Stimulated activated CD4-positive, alpha-beta T cell treated with anti-CD3 and anti-CD28 coated beads, Interleukin-1b, Interleukin-23, amount 100 ng/mL, for 24 hours (primary cell): ENCODE measurements at places on chromosomes 2 and 18.

GRCh38 chr2:9275399-9275798, 68.8 kb downstream of the ASAP2 start:
- DNase-seq, result no peak

DNA sequence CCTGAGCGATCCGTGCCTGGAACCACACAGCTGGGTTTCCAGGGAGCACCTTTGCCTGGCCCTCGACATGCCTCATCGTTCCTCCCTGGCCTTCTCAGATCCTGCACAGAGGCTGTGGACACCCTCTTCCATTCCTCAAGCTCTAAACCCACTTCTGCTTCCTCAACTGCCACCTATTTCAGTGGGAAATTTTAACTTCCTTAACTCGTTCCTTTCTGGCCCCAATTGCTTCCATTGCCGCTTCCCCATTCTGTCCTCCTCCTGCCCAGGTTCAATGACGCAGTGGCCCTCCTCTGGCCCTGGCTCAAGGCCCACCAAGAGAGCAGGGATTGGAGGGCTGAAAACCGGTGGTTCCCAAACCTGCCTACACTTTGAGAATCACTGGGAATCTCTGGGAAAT, 4.8 kb upstream of the B3GNT7 start:
- DNase-seq, result no peak

DNA sequence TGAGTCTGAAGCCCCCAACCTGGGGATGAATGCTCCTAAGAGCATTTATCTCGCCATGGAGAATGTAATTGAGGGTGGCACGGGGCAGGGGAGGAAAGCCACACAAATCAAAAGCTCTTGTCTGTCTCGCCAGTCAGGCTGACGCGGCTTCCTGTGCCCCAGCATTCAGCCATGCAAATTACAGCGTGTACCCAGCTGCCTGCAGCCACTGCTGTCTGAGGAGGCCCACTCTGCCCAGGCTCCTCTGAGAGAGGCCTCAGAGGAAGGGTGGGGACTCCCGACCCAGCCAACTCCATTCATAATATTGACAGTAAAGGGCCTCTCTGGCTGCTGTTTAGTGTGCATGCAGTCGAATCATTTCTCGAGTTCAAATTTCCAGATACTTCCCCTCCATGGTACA, 22.0 kb downstream of the SMAD7 start:
- DNase-seq, result no peak

DNA sequence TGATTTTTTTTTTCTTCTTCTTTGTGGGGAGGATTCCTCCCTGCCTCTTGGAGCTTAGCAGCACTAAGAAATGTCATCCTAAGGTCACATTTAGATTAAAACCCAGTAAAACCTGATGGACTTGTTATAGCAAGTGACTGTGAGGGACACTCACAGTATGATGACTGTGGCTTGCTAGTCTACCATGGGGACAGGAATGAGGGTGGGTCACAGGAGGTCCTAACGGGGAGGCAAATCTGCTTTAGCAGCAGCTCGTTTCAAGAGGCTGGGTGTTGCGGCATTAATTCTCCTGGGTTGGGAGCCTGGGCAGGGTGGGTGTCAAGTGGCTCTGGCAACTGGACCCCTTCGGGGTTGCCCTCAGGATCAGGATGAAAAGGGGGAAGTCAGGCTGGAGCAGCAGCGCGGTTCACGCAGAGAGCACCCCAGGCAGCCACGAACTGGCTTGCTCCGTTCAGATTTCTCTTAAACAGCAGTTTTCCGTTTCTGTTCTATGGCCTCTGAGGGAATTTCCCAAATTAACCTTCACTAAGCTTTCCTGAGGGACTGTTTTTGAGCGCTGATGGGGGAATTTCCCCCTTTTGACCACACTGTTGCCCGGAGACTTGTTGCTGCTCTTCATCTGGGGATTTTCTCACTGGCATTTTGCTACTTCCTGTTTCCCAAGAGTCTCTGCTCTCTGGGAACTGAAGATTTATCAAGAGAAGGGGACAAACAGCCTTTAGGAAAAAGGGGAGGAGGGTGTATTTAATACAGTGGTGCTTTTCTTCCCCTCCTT, 59.8 kb upstream of the PELI1 start:
- peak; percentile 20 for DNase-seq

GRCh38 chr2:10499911-10500521, 51.9 kb upstream of the ODC1 start:
- DNase-seq, result no peak

DNA sequence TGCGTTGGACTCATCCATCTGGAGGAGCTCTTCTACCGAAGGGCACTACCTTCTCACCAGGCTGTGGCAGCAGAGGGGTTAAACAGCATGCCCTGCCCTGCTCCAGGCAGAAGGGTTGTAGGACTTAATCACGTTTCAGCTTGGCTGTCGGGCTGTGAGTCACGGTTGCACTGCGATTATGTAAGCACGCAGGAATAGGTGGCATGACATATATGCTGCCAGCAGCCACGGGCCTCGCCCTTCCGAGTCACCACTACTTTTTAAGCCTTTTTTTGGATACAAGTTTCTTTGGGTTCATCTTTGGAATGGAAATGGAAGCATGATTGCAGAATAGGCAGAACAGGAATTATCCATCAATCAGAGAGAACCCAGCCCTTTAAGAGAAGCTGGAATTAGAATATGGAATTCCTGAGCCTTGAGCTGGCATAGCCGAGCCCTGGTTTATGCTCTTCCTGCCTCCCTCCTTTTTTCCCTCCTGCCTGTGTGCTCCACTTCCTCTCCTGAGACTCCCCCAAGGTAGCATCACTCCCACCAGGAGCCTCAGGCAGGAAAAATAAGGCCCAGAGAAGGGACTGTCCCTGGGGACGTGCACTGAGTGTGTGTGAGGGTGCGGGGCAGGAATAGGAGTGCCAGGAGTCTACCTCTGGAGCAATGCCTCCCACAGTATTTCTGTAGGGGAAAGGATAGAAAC, 86.8 kb downstream of the SEMA4F start:
- DNase-seq, result no peak

GRCh38 chr18:6376433-6377229, 38.1 kb downstream of the L3MBTL4 start:
- DNase-seq, result no peak

DNA sequence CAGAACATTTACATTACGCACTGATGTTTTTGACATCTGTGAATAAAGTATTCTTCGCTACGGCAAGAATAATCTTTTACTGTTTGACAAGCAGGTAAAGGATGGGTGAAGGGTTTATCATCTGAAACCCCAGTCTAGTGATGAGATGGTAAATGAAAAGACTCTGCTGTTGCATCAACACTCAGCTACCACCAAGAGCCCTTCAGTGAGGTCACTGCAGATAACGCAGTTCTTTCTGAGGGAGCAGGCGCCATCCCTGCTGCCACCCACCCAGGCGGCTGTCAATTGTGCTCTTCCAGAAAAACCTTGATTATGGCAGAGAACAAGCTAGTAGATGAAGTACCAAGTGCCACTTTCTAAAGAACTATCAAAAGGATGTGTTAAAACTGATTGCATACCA, 58.7 kb downstream of the ABCG8 start:
- DNase-seq, result no peak

DNA sequence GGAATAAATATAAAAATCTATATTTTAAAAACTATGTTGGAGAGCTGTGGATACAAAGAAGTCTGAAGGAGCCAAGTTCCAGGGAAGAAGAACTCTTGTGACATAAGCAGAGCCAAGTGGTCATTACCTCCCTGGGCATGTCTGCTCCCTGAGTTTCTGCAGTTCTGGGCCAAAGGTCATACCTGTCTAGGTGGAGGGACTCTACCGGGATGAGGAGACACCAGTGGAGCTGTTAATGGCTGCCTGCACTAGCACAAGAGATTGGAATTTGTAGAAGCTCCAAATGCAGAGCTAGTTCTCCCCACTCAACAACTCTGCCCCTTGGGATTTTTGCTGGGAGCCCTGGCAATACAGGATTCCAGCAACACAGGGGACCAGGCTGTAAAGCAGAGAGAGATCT, 89.8 kb downstream of the ARHGAP28 start:
- DNase-seq, result no peak

DNA sequence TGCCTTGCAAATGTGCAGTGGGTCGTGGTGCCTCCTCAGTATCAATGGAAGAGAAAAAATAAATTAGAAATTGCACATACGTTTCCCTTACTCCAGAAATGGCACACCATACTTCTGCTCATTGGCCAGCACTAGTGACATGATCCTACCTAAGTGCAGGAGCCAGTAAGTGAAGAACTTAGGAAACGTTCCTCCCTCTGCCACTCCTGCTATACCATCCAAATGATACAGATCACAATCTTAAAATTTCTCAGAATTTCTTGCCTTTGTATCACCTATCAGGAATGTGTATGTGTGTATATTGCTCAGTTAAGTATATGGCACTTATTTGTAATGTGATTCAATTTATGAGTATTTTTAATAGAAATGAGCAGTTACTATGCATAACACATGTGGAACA, 237.0 kb upstream of the UBE2E3 start:
- DNase-seq, result no peak

DNA sequence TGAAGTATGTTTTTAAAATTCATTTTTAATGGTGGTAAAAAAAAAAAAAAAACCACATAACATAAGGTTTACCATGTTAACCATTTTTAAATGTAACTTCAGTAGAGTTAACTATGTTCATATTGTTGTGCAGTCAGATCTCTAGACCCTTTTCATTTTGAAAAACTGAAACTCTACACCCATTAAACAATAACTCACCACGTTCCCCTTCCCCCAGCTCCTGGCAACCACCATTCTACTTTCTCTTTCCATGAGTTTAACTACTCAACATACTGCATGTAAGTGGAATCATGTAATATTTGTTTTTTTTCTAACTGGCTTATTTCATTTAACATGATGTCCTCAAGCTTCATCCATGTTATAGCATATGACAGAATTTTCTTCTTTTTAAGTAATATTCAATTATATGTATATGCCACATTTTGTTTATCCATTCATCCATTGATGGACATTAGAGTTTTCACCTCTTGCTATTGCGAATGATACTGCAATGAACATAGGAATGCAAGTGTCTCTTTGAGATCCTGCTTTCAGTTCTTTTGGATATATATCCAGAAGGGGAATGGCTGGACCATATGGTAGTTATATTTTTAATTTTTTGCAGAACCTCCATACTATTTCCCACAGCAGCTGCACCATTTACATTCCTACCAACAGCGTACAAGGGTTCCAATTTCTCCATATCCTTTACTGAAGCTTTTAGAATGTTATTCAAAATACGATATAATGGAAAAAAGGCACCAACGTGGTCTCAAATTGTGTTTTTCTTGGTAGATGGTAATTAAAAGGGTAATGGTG, 91.0 kb downstream of the SPTBN1 start:
- DNase-seq, result no peak

DNA sequence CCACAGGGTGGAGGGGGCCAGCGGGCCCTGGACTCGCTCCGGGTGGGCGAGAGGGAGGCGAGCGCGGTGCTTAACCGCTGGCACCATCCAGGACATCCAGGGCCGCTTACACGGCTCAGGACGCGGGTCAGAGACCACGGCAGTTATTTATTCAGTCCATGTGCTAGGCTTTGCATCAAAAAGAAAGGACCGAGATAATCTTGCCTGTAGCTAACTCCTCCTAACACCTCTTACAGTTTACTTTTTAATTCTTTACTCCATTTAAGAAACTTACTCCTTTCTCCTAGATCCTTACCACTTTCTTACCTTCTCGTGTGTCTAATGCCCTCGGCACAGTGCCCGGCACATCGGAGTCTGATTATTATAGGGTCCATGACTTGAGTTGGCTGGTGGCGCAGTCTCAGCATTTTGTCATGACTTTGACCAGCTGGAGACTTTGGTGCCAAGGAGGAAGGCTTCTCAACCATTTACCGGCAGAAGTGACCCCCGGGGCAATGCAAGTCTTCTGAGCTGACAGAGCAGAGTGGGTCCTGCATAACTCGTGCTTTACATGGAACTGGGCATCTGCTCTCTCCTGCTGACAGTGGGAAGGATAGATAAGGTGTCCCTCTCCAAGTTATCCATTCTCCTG, 503 bp downstream of the ANXA4 start:
- DNase-seq, result no peak

DNA sequence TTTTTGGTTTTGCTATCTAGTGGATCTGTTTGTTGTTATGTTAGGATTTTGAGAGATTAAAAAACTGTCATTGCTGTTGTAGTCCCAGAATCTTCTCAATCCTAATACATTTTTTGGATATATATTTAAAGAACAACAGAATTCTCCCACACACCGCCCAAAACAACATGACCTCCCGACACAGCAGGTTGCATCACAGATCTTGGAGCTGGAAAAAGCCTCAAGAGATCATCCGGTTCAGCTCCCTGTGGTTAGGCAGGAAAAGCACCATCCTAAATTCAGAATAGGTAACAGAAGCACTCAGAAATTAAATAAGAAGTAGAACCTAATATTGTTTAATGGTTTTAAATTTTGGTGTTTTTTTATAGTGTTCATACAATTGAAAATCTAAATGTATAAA, 251.4 kb upstream of the STON1 start:
- no peak for DNase-seq

DNA sequence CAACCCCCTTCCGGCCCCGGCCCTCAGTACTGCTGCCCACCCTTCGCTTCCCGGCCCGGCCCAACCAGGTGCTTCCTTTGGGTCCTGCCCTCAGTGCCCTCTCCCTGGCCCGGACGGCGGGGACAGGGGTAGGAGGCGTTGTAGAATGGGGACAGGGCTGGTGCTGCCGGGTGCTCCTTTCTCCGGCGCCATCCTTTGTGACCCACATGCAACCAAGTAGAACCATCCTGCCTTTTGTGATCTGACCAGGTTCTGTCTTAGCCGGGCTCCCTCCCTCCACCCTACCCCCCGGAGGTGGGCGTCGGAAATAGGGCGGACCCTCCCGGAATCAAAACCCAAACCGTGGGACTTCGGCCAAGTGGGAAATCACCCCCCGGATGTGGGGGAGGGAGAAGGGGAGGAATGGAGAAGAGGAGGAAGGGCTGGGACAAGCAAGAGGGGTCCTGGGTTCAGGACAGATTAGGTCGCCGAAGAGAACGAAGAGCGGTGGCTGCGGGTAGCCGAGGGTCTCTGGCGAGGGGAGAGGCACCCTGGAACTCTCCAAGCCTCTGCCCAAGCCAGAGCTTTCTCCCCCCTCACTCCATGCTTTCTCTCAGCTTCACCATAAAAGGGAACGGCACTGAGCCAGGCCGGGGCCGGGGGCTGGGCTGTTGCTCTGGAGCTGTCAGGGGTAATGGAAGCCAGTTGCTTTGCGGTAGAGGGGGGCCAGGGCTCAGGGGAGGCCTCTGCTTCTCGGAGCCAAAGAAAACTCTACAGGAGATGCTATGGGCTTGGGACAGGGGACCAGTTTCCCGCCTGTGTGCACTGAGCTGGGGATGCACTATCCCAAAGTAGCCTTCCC, 756 bp upstream of the OST4 start:
- no peak for DNase-seq

- DNase-seq, result no peak
Measured at GRCh38 chr2:145352484-145352883, 832.6 kb upstream of the ZEB2 start.

GRCh38 chr18:63701952-63702351, 808 bp upstream of the SERPINB11 start:
- DNase-seq, result no peak
